NCI-H2171 (cell line): ENCODE measurements at places on chromosomes 12 and 14.

- no peak for DNase-seq
Measured at GRCh38 chr12:108305520-108305919, 33.6 kb downstream of the CMKLR1 start.

DNA sequence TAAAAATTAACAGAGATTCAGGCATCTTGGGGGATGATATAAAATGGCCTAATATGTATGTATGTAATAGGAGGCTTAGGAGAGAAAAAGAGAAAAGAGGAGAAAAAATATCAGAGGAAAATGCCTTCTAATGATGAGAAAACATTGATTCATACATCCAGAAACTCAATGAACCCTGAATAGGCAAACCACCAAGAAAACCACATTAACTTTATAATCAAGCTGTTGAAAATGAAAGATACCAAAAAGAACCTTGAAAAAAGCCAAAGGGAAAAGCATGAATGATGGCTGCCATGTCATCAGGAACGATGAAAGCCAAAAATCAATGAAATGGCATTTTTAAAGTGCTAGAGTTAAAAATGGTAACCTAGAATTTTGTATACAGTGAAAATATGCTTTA, 180.2 kb downstream of the EPS8 start:
- DNase-seq: no peak

- DNase-seq: no peak
Measured at GRCh38 chr14:24337144-24337823, 2.4 kb upstream of the ADCY4 start.

- DNase-seq: no peak
Measured at GRCh38 chr12:7994731-7995205, 37.7 kb upstream of the FOXJ2 start.

GRCh38 chr12:116937640-116938039, 26.9 kb downstream of the FBXW8 start:
- DNase-seq: no peak
